Activated T-cell treated with anti-CD3 and anti-CD28 coated beads for 4 hours (primary cell): ENCODE measurements at places on chromosomes 5 and 9.

DNA sequence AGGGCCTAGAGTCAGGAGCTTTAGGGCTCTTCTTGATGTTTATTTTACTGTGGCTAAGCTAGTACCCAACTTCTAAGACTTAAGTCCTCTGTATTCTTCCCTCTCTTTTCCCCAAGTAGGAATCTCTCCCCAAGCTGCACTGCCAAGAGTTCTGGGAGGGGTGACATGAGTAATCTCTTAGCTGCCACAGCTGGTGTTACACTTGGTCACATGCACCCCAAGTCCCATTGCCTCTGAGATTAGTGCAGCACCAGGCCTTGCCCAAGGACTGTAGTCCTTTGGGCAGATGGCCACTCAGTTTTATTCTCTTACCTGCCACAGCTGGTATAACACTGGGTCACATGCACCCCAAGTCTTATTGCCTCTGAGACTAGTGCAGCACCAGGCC, 114.7 kb upstream of the RIOK2 start:
- no peak for DNase-seq

DNA sequence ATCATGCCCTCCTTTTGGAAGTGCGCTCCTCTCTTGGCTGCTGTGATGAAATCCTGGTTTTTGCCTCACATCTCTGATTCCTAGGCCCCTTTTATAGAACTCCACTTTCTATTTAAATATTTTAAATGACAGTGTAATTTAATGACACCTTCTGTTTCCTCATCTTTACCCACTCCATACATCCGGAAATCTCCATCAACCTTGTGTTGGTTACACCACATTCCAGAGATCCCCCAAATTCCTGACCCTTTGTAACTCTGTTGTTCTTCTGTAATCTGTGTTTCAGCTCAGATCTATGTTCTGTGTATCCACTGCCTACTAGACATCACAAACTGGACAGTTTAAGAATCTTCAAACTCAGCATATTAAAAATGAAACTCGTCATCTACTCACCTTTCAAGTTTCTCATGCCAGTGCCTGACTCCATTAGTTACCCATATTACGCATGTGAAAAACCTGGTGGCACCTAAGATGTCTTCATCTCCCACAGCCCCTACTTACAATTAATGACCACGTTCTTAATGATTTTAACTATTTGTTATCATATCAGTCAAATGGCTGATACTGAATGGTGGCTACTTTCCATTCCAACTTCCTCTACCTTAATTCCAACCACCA, 25.1 kb downstream of the PARP8 start:
- no peak for DNase-seq

DNA sequence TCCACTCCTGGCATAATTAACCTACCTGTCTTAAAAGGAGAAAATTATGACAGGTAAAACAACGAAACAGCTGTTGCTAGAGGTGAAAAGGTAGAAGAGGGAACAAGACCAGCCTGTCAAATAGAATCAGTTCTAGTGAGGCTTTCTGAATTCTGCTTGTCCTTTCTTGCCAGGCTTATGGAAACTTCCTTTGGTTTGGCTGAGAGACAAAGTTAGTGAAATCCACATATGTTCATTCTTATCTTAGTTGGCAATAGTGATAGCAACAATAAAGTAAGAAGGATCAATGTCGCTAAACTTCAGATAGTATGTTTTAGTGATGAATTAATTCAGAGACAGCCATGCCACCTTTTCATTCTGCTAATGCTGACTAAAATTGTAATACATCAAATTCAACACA, 34.4 kb downstream of the HAPLN1 start:
- DNase-seq, result no peak

DNA sequence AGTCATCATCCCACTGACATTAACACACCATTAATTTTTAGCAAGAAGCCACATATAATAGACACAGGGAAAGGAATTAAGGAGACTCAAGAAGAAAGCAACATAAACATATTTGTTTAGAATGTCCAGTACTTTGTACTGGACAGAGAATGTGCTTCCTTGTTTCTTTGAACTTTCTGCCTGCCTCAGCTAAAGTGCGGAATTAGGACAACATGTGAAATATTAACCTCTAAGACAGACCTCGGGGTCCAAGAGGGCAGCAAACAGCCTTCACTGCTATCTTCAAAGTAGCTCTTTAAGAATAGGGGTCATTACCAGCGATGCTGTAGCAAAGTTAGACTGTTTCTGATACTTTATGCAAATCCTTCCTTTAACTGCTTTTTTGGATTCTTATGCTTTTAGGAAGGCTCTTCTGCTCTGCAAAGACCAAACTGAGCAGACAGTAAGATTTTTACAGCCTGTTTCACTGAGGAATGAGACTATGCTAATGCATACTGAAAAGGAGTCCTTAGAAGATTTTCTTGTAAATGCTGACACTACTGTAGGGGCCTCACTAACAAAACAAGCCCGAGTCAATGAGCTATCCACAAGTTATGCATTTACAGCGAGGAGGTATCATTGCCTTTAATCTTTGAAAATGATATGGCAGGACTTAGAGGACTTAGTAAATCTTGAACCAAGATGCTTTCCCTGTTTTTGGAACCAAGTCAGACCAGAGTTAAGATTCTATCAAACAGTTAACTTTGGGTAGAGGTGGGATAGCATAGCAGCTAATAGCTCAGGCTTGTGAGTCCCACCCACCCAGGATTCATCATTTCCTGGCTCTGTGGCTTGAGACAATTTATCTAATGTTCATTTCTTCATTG, 23.8 kb downstream of the DAB2 start:
- no peak for DNase-seq

DNA sequence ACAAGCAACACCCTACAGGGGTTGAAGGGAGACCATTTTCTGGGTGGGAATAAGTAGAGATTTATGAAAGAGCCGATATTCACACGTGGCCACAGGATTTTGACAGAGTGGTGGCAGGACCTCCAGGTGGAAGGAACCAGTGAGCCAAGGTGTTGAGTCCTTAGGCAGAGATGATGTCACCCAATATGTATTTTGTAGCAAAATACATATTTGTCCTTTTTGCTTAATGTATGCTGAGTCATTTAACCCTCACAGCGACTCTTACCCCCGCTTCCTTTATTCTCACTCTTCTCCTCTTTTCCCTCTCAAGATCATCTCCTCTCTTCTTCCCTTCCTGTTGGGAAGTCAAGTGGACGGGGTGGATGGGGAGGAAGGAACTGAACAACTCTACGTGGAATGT, 215.7 kb upstream of the S1PR3 start:
- DNase-seq, result no peak

DNA sequence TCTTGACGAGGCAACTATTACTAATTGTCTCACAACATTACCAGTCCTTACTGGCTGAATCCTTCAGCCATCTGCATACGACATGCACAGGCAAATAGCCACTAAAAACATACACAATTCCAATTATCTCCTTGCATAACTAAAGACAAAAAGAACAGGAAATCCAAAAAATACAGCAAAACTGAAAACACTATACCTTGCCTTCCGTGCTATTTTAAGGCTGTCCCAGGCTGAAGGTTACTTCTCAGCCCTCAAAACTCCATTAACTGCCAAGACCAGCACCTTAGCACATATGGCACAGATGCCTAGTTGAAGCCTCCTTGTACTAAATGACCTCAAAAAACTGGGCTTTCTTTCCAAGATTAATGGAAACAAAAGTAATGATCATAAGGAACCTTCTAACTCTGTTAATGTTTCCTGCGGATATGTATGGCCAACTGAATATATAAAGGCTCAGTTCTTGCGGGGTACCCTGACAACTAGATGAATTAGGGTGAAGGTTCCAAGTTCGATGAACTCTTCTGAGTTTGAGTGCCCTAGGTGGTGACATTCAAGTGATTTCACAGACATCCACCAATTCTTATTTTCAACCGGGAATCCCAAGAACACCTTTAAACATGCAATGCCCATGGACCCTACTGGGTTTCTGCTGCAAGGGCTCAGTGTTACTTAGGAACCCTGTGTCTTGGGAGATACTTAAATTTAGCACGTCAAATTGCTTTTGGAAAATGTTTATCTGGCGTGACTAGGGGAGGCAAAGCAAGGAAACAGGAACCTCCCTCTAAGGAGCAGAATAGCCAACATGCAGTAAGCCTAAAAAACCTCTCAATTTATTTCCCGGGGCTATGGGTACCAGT, 455.3 kb downstream of the RAB3C start:
- DNase-seq, result no peak

DNA sequence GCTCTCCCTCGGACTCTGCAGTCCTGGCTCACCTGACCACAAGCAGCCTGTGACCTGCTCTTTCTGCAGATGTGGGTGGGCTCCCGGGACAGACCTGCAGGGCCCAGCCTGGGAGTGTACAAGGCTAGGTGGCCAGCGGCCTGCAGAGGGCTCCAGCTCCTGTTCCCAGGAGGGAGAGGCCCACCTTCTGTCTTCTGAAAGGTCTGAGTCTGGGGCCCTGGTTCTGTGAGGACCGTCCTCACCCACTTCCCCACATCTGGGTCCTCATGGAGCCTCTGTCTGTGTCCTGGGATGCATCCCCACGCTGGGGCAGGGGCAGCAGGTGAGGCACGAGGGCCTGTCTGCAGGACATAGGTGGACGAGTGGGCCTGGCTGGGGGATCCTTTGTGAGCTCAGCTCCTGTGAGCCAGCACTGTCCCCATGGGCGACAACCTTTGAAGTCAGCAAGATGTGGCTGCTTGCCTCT, 43.7 kb downstream of the PHF2 start:
- DNase-seq, result no peak

GRCh38 chr5:97453263-97453662, 270.2 kb upstream of the RIOK2 start:
- DNase-seq, result no peak

DNA sequence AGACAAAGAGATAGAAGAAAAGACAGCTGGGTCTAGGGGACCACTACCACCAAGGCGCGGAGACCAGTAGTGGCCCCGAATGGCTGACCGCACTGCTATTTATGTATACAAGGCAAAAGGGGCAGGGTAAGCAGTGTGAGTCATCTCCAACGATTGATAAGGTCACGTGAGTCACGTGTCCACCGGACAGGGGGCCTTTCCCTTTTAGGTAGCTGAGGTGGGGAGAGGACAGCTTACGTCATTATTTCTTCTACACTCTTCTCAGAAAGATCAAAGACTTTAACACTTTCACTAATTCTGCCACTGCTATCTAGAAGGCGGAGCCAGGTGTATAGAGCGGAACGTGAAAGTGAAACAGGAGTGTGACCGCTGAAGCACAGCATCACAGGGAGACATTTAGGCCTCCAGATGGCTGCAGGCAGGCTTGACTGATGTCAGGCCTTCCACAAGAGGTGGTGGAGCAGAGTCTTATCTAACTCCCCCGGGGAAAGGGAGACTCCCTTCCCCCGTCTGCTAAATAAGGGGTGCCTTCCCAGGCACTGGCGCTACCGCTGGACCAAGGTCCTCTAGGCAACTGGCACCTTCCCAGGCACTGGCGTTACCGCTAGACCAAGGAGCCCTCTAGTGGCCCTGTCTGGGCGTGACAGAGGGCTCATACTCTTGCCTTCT, 6.1 kb upstream of the PRR16 start:
- no peak for DNase-seq

- DNase-seq, result no peak
Measured at GRCh38 chr9:23552876-23553601, 273.0 kb downstream of the ELAVL2 start.

GRCh38 chr9:14405176-14405706, 91.3 kb upstream of the NFIB start:
- no peak for DNase-seq

DNA sequence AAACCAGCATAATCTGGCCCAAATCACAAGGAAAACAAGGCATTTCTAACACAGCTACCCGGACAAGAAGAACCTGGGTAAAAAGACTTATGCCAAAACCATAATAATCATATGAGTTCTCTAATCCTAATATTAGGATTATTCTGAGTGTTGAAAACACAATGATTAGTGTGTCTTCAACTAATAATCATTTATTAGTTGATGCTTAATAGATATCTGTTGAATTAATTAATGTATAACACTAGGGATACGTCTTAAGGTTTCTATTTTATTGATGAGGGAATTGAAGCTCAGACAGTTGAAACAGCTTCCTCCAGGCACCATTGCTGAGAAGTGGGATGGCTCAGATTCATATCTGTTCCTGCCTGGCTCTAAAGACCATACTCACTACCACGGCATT, 112.2 kb downstream of the DOCK2 start:
- no peak for DNase-seq

DNA sequence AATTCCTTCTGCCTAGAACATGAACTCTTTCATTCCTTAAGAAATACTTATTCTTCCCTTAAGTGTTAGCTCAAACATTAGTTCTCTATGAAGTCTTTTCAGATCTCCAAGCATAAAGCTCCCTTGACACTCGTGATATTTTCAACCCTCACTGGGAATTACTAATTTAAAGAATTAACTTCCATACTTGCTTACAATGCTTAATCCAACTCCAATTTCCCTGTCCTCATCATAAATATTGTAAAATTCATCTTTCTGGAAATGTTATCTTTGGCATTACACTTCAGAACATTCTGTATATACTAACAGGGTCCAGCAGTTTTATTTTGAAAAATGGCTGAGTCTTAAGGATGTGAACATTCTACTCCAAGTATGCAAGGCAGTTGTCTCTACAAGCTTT, 7.2 kb downstream of the STARD4 start:
- DNase-seq, result no peak

DNA sequence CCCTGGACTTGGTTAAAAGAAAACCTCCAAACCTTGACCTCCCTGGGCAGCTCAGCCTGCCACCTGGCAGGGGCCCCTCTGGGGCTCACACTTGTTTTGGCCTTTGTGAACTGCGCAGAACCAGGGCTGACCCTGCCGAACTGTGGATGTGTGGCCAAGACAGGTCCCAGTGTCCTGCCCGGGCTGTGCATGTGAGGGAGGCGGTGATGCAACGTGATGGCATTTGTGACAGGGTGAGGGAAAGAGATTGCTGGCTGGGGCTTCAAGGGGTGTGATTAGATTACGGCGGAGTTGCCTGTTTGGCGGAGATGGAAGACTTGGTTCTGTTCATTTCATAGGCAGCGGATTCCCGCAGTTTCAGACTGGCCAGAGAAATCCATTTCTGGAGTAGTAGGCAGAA, 30.4 kb upstream of the NKX2-5 start:
- DNase-seq, result no peak

DNA sequence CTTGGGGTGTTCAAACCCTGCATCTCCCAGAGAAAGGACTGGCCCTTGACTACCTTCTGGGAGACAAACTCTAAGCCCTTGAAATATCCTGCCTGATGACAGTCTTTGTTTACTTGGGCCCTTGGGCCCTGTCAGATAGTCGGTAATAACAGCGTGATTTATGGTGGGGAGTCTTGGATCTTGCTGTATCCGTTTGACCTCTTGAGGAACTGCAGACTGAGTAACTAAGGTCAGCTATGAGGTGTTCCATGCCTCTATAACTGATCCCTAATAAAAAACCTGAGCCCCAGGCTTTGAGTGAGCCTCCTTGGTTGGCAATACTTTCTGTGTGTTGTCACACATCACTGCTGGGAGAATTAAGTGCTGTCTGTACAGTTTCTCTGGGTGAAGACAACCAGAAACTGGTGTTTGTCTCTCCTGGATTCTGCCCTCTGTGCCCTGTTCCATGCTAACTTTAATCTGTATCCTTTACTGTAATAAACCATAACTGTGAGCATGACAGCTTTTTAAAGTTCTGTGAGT, 56.2 kb upstream of the ANKRD33B start:
- no peak for DNase-seq
